ENCODE measurements at places on chromosomes 3 and 15.

DNA sequence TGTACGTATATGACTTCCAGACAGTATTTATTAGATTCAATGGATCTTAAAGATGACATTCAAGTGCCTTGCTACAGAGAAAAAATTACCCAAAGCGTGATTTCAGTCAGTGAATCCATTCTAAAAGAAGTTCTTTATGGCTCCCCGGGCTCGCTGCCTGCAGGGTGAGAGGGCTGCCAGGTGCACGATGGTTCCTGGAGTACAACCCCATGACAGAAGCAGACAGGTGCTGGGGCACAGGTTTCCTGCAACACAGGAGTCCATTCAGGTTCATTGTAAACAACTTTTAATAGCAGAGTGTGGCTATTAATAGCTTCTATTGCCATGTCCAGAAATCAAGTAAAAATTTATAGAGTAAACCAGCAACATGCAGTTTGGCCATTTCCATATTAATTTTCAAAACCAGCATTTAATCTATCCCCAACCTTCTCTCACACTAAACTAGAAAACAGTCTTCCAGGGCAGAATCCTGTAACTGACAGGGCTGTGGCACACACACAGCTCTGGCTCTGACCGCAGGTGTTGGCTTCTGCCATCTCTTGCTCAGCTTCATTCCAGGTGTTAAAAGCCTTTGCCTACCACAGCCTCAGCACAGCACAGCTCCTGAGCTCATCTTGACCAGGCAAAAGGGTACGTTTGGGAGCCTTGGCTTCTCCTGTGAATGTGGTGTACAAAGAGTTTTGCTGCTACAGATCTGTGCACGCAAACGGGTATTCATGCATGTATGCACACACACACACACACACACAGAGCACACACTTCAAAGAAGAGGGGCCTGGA lies 185.9 kb downstream of the MEX3B start:
- DNase-seq: no peak

- DNase-seq: no peak
Observed at GRCh38 chr3:16886303-16886683, 1.5 kb downstream of the PLCL2 start.

DNA sequence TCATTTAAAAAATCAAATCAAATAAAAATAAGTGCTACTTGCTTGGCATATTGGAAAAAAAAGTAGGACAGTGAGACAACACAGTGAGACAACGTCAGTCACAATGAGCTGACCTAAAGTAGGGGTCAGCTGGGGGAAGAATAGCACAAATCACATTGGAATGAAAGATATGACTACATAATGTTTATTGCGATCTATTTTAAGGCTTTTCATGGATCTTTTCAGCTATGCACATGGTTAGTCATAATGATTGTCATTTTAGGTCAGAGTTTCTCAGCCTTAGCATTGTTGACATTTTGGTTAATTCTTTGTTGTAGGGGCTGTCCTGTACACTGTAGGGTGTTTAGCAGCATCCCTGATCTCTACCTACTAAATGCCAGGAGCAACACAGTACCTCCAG lies 44.5 kb downstream of the CMSS1 start:
- DNase-seq: no peak

DNA sequence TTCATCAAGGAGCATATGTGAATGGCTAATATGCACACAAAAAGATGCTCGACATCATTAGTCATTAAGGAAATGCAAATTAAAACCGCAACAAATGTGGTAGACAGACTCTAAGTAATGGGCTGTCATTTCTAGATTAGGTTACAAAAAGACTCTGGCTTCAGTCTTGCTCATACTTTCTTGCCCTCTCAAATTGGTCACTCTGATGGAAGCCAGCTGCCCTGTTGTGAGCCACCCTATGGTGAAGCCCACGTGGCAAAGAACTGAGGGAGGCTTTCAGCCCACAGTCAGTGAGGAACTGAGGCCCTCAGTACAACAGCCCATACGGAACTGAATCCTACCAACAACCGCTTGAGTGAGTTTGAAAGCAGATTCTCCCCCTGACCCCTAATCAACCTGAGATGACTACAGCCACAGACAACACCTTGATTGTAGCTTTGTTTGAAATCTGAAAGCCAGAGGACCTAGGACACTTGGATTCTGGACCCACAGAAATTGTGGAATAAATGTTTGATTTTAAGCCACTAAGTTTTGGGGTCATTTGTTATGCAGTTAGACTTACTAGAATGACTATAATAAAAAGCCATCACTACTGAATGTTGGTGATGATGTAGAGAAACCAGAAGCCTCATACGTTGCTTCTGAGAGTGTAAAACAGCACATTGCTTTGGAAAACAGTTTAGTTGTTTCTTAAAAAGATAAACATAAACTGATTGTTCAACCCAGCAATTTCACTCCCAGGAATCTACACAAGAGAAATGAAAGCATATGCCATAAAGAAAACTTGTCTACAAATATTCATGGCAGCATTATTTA lies 45.7 kb downstream of the EHHADH start:
- DNase-seq: no peak

- DNase-seq: no peak
Observed at GRCh38 chr3:71582036-71582611, 1.4 kb downstream of the FOXP1 start.

Measured in HuH-7 (cell line).